ENCODE measurements at places on chromosomes 6 and 20. TPM values are rescaled to one million over a fixed set of nuclear protein-coding genes. Genes with fewer than 3 reads are reported as not detected.

GRCh38 chr20:47568019-47568418 is 66.3 kb downstream of the NCOA3 start:
- no peak for DNase-seq

Gene SLC35F1
- 2.6 TPM for total RNA-seq

DNA sequence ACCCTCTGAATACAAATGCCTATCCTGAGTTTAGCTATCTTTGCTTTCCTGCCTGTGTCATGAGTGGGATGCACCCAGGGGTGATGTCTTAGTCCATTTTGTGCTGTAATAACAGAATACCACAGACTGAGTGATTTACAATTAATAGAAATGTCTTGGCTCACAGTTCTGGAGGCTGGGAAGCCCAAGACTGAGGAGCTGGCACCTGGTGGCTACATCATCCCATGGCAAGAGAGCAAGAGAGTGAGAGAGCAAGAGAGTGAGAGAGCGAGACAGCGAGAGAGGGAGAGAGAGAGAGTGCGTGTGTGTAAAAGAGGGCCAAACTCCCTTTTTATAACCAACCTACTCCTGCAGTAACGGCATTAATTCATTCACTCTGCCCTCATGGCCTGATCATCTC is 76.8 kb downstream of the PRDM1 start:
- no peak for DNase-seq

DNA sequence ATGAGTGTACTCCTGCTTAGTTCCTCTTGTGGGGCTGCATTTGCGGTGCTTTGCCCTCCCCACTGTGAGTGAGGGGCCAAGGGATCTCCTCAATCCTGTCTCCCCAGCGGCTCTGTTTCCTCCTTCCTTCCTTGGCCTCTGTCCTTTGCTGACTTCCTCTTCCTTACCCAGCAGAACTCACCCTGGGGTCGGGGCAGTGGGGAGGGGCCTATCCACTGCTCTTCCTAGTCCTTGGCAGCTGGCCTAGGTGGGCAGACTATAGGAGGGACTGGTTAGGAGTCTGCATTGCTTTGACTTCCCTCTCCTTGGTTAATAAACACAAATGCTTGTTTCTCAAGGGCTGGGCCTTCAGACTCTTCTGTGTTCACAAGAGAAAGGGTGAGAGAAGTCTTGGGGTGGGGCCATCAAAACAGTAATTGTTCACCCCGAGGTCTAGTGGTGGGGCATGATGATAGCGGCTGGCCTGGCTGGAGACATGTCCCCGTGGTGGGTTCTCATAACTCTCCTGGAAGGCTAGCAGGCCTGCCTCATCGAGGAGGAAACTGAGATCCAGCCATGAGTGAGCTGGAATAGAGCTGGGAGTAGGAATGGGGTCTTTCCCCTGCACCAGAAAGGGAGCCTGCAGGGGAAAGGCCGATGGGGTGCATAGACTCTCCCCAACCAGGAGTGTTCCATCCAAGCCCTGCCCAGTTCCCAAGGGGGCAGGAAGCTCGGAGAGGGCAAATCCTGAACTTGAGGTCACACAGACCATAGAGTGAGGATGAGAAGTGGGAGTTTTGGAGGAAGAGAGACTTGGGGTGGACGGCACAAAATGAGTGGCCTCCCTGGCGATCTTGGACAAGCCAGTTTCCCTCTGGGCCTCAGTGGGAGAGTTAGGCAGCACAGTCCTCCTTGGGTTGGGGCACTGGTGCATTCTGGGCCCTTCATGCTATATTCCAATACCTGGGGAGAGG is 12.7 kb downstream of the FAM110A start:
- DNase-seq = no peak

Data from SK-MEL-5 (cell line).